NCI-H69 (cell line): ENCODE measurements at places on chromosomes 7 and 10.

DNA sequence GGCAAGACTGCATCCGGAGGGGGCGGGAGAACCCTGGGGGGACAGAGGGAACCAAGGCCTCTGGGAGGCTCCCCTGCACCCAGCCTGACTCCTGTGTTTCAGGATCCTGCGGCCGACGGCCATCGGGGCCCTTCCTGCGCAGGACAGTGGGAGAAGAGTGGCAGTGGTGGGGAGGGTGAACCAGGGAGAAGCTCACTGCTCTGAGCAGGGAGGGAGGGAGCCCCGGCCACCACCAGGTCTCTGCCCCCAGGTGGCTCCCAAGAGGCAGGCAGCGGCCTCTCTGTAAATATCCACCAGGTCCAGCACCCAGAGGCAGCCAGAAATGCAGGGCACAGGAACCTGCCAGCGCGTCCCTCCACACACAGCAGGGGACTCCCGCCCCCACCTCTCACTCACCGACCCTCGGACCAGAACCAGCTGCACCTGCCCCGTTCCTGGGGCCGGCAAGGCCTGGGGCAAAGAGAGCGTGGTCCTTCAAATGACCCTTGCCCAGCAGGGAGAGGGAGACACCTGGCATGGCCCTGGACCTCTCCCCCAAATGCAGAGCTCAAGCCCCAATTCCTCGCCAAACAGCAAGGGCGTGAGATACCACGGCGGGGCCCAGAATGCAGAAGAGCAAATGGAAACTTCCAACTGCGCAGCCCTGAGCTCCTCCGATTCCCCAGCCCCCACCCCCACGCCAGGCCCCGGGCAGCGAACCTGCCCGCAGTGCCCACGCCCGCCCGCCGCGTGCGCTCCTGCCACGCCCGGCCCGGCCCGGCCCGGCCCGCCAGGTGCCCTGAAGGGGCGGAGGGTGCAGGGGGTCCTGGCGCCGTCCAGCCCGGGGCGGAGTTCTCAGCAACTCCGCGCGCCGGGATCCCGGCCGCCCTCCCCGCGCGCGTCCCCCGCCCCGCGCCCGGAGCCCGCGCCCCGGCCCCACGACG is 805 bp downstream of the RASGEF1A start:
- DNase-seq = no peak

- no peak for DNase-seq
Measured at GRCh38 chr7:27389496-27389895, 146.9 kb downstream of the EVX1 start.

DNA sequence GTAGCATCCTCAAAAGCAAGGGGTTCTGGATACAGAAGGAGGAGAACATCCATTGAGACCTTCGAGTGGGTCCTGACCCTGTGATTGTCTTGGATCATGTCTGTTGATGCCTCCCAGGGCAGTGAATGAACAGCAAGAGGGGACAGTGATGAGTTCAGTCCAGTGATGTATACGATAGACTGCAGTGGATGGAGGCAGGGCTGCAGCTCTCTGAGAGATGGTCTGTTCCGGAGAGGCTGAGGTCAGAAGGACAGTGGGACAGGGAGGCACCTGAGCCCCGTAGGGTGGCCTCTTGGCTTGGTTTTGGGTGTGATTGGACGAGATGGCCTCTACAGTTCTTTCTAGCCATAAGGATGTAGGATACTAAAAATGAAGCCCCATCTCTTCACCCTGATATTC is 280.4 kb downstream of the CAMK1D start:
- DNase-seq = no peak

DNA sequence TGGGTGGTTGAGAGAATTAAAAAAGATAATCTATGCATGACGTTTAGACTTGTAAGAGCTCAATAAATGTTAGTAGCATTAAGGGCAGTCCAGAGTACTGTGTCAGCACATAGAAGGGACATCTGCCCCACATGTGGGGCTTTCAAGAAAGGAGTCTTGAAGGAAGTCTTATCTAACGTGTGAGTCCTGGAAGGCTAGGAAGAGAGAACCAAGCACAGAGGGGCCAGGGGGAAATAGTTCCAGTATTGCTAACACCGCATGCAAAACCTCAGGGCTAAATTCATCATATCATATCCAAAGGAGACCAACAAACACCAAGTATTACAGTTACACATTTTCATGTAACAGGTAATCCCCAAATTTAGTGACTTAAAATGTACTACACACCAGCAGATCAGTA is 122.7 kb downstream of the AOAH start:
- peak; percentile 38 for DNase-seq

DNA sequence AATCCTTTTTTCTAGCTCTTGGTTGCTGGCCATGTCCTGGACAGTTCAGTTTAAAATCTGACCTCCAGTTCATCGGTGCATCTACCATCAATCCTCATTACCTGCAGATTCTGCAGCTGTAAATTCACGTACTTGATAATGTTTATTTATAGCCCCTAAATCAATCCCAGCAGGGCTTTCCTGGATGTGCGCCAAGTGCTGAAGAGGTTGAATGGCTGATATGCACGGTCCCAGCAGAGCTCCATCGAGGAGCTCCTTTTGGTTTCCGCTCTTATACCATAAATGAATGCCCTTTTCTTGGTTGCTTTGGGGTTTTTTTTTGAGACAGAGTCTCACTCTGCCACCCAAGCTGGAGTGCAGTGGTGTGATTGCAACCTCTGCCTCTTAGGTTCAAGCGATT is 91.2 kb upstream of the CCZ1B start:
- DNase-seq = peak; percentile 19
